Left ventricle myocardium superior (tissue), 1 donor: ENCODE measurements at places on chromosomes 3 and 15.

GRCh38 chr3:39491733-39492350 is 24.4 kb downstream of the MOBP start:
- no peak for DNase-seq

- DNase-seq = peak; percentile 62
These were observed 107.9 kb upstream of the DLG1 start for GRCh38 chr3:197406266-197406665.

- DNase-seq = no peak
These were observed 80.9 kb downstream of the DHX36 start for GRCh38 chr3:154243353-154243752.

GRCh38 chr3:33430061-33430460 is 10.1 kb downstream of the UBP1 start:
- no peak for DNase-seq

- no peak for DNase-seq
These were observed 25.4 kb downstream of the CYP19A1 start for GRCh38 chr15:51313074-51313393.

GRCh38 chr15:51285399-51285798 is 53.0 kb downstream of the CYP19A1 start:
- no peak for DNase-seq

GRCh38 chr15:53009093-53009492 is 219.0 kb upstream of the ONECUT1 start:
- DNase-seq = no peak

GRCh38 chr15:90056529-90056928 is 45.7 kb downstream of the IDH2 start:
- no peak for DNase-seq

- DNase-seq = no peak
These were observed 365.0 kb downstream of the FOXP1 start for GRCh38 chr3:71218508-71218907.

- no peak for DNase-seq
These were observed 76.2 kb downstream of the SETD5 start for GRCh38 chr3:9473496-9474065.

DNA sequence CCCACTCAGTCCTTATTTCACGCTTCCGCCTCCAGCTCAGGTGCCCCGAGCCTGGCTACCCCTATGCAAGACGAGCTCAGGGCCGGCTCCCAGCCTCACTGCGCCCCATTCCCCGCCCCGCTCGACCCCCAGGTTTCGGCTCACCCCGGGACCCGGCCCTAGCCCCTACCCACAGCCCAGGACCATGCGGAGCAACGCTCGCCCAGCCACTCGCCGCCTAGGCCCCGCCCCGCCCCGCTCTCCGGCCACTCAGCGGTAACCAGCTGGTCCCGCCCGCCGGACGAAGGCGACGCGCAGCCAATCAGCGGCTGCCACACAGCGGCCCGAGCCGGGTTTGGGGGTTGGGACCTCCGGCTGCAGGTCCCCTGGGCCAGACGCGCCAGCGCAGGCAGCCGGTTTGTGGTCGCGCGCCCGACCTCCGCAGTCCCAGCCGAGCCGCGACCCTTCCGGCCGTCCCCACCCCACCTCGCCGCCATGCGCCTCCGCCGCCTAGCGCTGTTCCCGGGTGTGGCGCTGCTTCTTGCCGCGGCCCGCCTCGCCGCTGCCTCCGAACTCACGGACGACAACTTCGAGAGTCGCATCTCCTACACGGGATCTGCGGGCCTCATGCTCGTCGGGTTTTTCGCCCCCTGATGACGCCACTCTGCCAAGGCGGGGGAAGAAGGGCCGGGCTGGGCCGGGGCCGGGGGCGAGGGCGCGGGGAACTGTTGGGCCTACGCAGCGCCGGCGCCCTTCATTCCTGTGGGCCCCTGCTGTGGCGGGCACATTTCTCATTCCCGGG is at the start of gene CATSPER2:
Gene CATSPER2 (minus strand): TSS at position 196 of the 781 bp plus-strand sequence. CDS start 783 bp downstream, outside the sequence.
- DNase-seq = no peak

GRCh38 chr3:126616931-126617330 is 38.0 kb downstream of the TXNRD3 start:
- no peak for DNase-seq

- no peak for DNase-seq
These were observed 13.3 kb upstream of the TNFSF10 start for GRCh38 chr3:172536505-172536904.

- no peak for DNase-seq
These were observed 200.5 kb downstream of the TPRG1 start for GRCh38 chr3:189372243-189372642.

DNA sequence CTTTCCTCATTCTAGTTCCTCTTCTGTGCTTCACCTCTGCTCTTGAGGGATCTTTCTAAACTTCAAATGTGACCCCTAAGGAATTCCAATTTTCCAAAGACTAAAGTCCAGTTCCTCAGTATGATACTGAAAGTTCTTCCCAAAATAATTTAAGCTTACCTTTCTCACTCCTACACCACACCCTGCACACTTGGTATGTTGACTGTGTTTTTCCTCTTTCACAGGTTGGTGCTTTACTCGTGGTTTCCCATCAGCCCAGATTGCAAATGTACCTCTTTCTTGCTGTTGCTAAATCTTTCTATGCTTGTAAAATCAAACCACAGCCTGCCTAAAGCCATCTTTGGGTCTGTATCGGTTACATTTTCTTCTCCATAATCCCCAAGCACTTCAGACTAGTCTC is 30.5 kb upstream of the CLDN16 start:
- DNase-seq = no peak

GRCh38 chr3:136860541-136860940 is 1.5 kb upstream of the NCK1 start:
- DNase-seq = no peak

GRCh38 chr3:44160818-44161217 is 80.9 kb upstream of the TOPAZ1 start:
- DNase-seq = no peak

DNA sequence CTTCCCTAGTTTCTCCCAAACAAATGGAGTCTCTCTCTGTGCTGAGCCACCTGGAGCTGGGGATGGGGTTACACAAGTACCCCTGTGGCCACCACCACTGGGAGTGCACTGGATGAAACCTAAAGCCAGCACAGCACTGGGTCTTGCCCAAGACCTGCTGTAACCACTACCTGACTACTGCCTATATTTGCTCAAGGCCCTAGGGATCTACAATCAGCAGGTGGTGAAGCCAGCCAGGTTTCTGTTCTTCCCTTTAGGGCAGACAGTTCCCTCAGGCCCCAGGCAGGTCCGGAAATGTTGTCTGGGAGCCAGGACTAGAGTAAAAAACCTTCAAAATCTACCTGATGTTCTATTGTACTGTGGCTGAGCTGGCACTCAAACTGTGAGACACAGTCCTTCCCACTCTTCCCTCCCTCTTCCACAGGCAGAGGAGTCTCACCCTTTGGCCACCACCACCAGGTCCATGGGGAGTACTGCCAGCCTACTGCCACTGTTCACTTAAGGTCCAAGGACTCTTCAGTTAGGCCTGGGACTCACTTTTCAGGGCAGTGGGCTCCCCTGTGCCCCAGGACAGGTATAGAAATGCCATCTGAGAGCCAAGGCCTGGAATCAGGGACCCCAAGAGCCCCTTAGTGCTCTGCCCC is 23.8 kb downstream of the C3orf20 start:
- DNase-seq = no peak

- no peak for DNase-seq
These were observed 161.2 kb downstream of the FRMD5 start for GRCh38 chr15:44033894-44034293.
